Heart right ventricle (tissue), 16 donors: ENCODE measurements at places on chromosomes 16 and 17. TPM values are rescaled to one million over a fixed set of nuclear protein-coding genes. Genes with fewer than 3 reads are reported as not detected.

The KRT24 gene
- not detected for total RNA-seq

The CCL1 gene
- total RNA-seq: not detected

DNA sequence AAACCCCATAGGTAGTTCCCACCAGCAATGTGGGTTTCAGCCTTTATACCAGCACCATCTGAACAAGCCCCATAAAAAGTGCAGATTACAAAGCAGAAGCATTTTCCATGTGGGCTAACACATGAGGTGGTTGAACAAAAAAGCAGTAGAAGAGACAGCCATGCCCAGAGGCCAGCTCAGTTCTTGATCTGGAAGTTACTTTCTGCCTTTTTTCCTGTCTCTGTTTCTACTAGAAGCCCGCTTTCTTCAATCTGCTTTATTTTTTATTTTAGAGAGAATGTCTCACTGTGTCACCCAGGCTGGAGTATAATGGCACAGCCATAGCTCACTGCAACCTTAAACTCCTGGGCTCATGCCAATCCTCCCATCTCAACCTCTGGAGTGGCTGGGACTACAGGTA lies 31.5 kb upstream of the APOH start:
- DNase-seq: no peak
- no peak overlapping the region for H3K27ac ChIP-seq
- no peaks in the 10 kb centered on the region for H3K36me3 ChIP-seq
- no peak overlapping the region for H3K4me3 ChIP-seq
- H3K4me1 ChIP-seq: no peaks in the 10 kb centered on the region
- no peaks in the 10 kb centered on the region for H3K27me3 ChIP-seq

DNA sequence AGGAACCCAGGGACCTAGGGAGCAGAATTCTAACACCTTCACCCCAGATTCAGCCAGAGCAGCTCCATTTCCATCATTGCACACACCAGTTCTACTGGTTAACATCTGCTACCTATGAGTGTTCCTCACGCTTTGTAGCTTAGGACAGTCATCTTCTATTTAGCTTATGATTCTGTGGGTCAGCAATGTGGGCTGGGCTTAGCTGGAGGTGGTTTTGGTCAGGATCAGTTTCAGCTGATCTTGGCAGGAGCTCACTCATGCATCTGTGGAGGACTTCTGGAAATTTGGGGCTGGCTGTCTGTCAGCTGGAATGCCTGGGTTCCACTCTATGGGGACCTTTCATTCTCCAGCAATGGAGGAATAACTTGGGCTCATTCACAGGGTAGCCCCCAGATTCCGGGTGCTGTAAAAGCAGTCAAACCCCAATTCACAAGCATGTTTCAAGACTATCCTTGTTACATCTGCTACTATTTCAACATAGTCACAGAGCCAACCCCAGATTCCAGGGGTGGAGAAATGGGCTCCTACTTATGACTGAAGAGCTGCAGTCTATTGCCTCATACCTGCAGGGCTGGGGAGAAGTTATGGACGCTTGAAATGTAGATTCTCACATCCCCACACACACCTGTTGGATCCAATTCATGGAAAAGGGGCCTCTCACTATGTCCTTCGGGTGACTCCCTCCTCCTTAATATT lies 3.4 kb upstream of the HP start:
- H3K27me3 ChIP-seq: no peaks in the 10 kb centered on the region
- no peak overlapping the region for H3K4me3 ChIP-seq
- H3K36me3 ChIP-seq: no peaks in the 10 kb centered on the region
- no peak overlapping the region for H3K27ac ChIP-seq
- no peaks in the 10 kb centered on the region for H3K4me1 ChIP-seq
